DMS153 (cell line): ENCODE measurements at places on chromosomes 2 and 18.

DNA sequence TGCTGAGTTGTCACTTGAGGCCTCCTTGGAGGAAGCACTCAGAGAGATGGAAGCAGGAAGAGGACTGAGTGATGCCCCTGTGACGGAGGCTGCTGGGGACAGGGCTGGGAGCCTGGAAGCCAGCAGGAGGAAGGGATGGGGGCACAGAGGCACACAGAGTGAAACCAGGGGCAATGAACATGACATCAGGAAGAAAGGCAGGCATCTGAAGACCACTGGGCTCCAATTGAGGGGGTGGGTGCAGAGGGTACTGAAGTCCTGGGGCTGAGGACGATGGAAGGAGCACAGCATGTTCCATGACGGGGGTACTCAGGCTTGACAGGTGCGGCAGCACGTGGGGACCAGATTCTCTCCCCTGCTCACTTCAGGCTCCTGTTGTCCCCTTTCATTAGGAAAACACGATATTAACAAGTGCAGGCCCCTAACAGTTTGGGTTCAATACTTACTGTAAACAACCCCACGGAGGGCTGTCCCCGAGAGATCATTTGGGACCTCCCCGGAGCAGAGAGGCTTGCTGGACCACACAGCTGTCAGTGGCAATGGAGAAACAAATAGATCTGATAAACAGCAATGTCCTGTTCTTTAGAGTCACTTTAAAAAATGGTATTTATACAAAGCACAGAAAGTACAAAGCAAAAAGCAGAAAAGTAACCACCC lies 8.7 kb downstream of the INPP5D start:
- no peak for DNase-seq

DNA sequence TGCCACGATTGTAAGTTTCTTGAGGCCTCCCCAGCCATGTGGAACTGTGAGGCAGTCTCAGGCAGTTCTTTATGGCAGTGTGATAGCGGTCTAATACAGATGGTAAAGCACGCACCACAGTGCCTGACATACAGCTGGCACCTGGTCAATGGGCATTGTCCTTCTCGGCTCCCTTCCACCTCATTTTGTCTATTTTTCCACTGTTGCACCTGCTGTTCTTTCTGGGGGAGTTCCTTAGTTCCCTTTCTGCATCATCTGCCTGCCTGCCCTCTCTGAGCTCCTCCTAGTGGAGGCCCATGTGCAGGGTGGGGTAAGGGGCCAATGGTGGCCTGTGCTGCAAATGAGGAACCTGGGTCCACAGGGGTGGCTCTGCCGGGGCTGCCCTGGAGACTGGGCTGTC lies 157.6 kb downstream of the LPIN1 start:
- DNase-seq, result no peak

DNA sequence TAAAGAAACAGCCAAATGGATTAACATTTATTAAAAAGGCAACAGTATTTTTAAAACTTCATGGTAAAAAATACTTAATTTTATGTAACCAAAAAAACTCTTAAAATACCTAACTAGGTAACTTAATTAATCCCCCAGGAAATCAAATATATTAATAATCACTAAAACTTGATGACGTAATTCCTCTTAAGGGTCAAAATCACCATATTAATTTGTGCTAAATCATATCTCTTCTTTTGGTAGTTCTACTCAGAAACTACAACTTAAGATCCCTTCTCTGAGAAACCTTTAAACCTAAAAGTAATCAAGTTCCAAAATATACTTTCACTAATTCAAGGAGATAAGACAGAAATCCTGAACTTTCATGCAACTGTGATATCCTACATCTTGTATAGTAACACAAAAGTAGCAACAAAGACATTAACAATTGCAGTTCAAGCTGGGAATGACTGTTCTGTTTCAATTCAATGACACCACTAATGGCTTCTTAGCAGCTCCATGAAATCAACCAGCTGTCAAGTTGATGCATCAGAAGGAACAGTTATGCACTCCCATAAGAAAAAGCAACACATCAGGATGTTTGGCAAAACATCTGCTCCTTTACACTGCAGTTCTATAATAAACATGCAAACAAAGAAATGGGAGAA lies 4.0 kb downstream of the BAZ2B start:
- peak; percentile 49 for DNase-seq

DNA sequence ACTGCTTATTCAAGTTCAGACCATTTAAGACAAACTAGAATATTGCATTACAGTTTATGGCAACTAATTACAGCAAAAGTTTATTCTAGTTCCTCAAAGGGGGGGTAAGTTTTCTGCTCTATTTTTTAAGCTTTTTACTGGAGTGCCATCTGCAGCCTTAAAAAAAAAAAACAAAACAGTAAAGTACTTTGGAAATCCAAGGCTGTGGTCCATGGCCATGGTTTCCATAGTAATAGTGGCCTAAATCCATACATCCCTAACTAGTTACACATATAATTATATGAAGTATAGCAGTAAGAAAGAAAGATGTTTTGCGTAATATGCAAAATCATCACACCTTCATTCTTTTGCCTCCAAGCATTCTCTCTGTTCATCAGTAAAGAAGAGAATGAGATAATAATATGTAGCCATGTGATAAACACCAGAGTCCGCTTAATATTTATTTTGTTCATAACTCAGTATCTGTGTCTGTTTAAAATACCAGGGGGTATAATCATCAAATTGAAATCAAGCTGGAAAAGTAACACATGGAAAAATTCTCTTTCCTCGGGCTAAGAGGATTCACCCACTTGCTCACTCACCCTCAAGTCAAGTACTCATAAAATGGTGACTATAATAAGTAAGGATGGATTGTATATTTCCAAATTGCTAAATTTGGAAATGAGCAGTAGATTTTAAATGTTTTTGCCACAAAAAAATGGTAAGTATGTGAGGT lies 301.1 kb upstream of the RND3 start:
- no peak for DNase-seq

DNA sequence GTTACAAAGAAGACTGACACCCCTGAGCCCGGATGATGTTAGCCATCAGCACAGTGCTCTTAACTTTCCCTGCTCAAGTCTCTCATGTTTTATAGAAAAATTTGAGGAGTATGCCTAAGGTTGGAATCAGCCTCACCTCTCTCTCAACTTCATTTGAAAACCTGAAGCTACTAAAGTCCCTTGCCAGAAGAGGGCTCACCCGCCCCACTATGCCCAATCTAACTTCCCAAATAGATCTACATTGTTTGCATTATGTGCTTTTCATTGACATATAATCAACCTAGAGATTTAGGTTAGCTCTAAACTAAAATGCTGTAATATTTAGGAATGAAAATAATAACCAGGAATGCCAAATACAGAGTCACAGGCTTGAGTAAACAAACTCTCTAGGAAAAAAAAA lies 305.4 kb downstream of the NCKAP5 start:
- DNase-seq, result peak; percentile 2

- no peak for DNase-seq
Measured at GRCh38 chr2:224646242-224646846, 61.2 kb upstream of the CUL3 start.
